Cortex of kidney (tissue), 1 donor: ENCODE measurements at places on chromosomes 3 and 15.

DNA sequence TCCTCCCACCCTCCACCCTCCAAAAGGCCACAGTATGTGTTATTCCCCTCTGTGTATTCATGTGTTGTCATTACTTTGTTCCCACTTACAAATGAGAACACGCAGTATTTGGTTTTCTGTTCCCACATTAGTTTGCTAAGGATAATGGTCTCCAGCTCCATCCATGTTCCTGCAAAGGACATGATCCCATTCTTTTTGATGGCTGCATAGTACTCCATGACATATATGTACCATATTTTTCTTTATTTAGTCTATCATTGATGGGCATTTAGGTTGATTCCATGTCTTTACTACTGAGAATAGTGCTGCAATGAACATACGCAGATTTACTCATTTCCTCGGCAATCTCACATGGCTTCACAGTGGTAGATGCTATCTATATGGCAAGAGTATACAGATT is 453.6 kb upstream of the CFAP20DC start:
- DNase-seq = no peak

DNA sequence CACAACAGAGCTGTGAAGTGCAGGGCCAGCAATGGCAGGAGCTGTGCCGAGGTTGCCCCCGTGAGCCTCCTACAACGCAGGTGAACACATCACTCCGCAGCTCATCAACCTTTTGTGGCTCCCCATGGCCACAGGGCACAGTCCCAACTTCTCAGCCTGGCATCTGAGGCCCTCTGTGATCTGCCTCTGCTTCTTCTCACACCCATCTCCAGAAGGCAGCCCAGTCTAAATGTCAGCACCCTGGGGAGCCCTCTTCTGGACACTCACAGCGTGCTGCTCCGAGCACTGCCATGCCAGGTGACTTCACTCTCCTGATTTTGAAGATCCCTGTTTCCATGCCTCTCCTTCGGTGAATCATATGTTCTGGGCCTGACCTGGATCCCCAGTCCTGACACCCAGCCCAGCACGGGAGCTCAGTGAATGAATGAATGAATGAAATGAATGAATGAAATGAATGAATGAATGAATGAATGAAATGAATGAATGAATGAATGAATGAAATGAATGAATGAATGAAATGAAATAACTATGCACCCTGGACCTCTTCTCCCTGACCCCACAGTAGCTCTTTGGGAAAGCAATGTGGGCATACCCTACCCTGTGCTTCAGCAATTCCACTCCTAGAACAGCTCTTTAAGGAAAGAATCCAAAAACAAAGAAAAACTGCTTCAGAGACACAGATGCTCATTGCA is 17.9 kb upstream of the SKIC8 start:
- no peak for DNase-seq

DNA sequence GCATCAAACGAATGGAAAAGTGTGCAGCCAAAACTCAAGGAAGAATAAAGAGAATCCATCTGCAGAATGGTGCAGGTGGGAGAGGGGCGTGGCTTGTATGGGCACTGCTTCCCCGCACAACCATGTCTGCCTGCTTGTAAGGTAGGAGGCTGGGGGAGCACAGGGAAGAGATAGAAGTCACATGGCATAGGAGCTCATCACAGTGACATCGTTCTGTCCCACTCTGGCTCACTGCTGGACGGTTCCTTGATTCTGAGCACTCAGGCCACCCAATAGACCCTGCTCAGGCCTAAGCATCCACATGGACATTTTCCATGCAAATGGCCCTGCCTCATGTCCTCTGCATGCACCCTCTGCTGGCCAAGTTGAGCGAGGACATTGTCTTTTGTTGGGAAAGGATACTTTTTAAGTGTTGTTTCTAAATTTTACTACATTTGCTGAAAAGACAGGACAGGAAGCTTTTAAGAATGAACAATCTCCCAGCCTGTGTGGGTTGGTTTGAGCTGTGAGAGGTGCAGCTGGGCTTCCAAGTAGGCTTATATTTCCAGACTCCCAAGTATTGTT is 3.1 kb downstream of the MYLK start:
- no peak for DNase-seq

- no peak for DNase-seq
Observed at GRCh38 chr3:14273901-14274611, 95.4 kb downstream of the LSM3 start.

GRCh38 chr15:60083318-60083717 is 79.2 kb downstream of the FOXB1 start:
- no peak for DNase-seq

GRCh38 chr3:124552224-124552623 is 178.0 kb upstream of the UMPS start:
- DNase-seq = no peak

DNA sequence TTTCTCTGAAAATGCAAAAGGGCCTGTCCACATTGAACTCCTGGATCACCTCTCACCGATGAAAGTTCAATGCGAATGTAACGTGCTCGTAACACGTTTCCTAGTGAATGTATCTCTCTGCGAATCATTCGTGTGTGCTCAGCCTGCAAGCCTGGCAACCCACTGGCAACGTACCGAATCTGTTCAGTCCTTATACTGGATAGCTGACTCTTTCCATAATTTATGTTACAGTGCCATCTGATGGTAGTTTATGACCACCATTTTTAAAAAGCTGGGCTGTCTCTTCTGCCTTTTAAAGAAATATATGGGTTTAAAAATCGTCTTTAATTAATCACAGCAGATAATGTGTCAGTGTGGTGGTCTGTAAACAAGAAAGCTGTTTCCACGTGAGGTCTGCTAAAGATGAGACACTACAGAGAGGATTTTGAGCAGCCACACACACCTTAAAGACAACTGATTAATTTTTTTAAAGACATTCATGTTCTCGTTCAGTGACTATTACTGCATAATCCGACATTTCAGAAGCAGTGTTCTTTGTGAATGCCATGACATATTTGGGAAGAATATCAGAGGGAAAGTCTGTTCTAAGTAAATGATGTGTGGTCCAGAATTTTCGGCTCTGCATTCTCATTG is 69.4 kb upstream of the FOXP1 start:
- no peak for DNase-seq

GRCh38 chr3:114418724-114419543 is 125.1 kb downstream of the TIGIT start:
- DNase-seq = no peak

GRCh38 chr3:159045279-159045885 is 243.5 kb downstream of the MFSD1 start:
- DNase-seq = no peak

- no peak for DNase-seq
Observed at GRCh38 chr3:73561494-73561893, 63.2 kb downstream of the PDZRN3 start.

GRCh38 chr3:50339485-50340146 is 1.0 kb downstream of the RASSF1 start:
- DNase-seq = no peak

- DNase-seq = no peak
Observed at GRCh38 chr3:54870423-54870822, 57.4 kb downstream of the LRTM1 start.

- no peak for DNase-seq
Observed at GRCh38 chr15:87707071-87707470, 549.5 kb downstream of the NTRK3 start.

GRCh38 chr3:87236093-87236492 is 9.0 kb downstream of the CHMP2B start:
- DNase-seq = no peak

DNA sequence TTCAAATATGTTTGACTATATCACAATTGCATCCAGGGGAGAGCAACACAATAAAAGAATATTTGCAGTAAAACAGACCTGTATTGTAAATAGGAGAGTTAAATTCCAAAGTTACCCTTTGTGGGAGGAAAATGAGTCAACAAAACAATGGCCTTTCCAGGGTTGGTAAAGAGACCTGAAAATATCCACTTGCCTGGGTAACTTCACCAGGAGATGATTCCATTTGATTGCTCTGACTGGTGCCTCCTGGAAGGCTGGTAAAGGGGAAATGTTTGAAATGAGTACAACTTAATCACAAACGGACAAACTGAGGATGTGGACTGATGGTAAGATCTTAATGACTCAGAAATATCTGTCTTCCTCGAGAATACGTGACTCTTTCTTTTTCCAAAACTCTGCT is 43.6 kb upstream of the SRGAP3 start:
- DNase-seq = no peak

- DNase-seq = no peak
Observed at GRCh38 chr3:79015854-79016253, 751.9 kb downstream of the ROBO1 start.

GRCh38 chr15:82014989-82015388 is 30.8 kb downstream of the MEX3B start:
- no peak for DNase-seq

DNA sequence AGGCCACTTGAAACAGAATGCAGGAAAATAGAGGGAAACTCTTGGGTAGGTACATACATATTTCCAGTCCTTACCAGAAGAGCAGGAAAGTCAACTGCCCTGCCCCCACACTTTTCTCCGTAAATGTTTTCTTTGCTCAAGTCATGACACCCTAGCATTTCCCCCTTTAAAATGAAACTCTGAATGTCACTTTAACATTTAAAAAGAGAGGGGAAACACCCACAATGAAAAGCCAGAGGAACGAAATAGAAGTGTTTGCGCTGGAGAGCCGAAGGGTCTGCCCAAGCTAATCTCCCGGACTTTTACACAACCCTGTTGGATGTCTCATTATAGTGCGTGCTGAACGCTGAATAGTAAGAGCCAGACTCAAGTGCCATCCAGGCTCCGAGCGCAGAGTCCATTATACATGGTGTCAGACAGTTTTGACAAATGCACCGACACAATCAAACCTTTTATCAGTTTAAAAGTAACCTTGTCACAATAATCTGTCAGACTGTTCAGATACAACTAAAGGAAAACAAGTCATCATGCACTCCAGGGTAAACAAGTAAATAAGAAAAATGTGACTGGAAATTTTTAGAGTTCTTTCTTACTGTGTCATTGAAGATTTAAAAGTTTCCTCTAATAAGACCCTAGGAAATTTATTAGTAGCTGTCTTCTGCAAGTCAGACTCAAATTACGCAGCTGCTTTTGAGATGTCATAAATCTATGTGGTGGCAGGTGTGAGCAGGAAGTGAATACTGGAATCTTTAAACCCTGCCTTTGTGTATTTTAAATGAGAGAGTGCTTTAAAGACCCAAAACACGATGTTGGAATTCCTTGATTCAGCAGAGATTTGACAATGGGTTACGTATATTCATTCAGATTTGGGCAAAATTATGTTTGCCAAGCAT is 159.8 kb downstream of the RBMS3 start:
- no peak for DNase-seq

GRCh38 chr3:196617256-196617655 is 22.2 kb upstream of the NRROS start:
- DNase-seq = no peak

DNA sequence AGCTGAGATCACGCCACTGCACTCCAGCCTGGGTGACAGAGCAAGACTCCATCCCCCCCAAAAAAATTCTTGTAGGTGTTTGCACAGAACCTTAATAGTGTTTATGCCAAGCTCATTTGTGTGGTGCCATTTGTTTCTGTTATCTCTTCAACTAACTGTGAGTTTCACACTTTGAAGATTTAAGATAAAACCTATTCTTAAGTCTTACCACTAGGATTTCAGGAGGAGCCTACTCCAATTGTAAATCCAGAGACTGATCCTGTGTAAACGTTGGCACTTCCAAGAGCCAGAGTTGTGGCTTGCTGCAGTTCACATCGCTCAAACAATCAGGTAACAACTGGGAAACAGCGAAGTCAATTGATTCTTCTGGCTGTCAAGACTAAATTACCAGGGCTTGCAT is 242.4 kb upstream of the SATB1 start:
- DNase-seq = no peak

DNA sequence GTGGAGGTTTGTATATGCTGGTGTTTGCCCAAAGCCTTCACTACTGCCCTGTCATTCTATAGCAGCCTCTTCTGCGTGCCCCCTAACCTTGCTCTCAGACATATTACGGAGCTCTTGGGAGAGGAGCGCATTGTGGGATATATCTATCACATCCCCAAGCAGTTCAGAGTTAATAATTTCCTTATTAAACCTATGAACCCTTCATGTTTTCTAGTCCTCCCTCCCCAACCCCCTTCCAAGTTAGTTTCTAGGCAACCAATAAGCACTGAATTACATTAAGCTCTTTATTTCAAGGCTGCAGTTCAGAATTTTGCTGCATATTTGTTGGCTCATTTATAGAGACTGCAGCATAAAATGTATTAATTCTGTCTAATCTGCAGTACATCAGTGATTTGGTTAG is 57.3 kb upstream of the GRM7 start:
- no peak for DNase-seq

GRCh38 chr15:72722071-72722696 is 36.2 kb downstream of the BBS4 start:
- no peak for DNase-seq

DNA sequence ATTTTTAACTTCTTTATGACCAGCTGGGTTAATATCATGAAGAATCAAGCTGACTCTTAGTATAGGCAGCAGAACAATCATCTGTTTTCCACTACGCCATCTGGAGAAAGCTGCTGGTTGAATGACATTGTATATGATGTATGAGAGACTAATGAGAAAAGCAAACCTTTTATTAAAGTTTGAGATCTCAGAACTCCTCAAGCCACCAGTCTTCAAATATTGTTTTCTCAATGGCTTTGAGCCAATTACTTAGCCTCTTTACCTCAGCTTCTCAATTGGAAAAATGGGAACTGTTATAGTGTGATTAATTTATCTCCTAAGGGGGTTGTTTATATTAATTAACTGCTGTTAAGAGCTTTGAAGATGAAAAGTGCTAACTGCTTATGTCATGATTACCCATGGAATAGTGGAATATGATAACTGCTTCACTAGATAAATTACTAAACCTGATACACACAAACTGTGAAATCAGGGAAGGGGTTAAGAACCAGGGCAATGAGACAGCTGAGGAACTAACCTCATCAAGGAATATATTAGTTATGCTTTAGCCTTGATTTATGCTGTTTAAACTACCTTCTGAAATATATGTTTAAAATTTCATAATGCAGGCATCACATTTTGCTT is 330.1 kb downstream of the SOX2 start:
- DNase-seq = no peak

GRCh38 chr3:134625462-134625861 is 25.4 kb downstream of the KY start:
- no peak for DNase-seq

- no peak for DNase-seq
Observed at GRCh38 chr15:40235201-40235885, 3.5 kb upstream of the PAK6 start.
